ENCODE measurements at places on chromosomes 3 and 15.

GRCh38 chr15:56367156-56367555 is 1.9 kb downstream of the TEX9 start:
- DNase-seq, result no peak

DNA sequence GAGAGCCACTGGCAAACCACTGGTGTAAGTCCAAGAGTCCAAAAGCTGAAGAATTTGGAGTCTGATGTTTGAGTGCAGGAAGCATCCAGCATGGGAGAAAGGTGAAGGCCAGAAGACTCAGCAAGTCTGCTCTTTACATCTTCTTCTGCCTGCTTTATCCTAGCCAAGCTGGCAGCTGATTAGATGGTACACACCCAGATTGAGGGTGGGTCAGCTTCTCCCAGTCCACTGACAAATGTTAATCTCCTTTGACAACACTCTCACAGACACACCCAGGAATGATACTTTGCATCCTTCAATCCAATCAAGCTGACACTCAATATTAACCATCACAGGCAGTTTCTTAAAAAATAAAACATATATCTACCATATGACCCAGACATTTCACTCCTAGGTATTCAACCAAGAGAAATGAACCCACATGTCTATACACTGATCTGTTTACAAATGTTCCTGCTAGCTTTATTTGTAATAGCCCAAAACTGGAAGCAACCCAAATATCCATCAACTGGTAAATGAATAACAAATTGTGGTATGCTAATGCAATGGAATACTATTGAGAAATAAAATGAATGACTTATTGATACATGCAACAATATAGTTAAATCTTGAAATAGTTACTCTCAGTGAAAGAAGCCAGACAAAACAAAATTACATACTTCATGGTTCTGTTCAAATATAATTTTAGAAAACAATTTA is 373.8 kb downstream of the ZNF385D start:
- DNase-seq, result no peak

- no peak for DNase-seq
These were observed 147.5 kb upstream of the PDZRN3 start for GRCh38 chr3:73772076-73772886.

GRCh38 chr15:34722439-34722836 is 32.4 kb downstream of the GJD2 start:
- peak; percentile 56 for DNase-seq

- peak; percentile 62 for DNase-seq
These were observed 105.8 kb downstream of the LSAMP start for GRCh38 chr3:116339441-116340028.

GRCh38 chr3:55676643-55677042 is 189.5 kb upstream of the WNT5A start:
- no peak for DNase-seq

GRCh38 chr3:192795021-192795420 is 67.7 kb upstream of the FGF12 start:
- peak; percentile 4 for DNase-seq

GRCh38 chr15:66387163-66388042 is 691 bp downstream of the MAP2K1 start:
- peak; percentile 77 for DNase-seq

DNA sequence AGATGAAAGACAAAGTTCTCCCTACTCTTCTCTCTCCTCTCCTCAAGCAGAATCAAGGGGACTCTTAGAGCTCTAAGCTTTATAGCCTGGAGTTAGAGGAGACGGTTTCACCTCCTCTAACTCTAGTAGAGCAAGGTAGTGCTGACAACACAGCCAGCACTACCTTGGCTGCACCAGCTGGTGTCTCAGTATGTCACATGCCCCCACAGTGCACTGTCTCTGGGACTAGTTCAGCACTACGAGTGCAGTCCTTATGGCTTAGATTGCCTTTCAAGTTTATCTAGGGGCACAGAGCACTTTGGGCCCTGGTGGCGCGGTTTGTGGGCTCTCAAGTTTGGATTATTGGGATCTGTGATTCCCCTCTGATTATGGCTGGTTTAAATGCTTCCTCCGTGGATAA is 614.1 kb upstream of the NECTIN3 start:
- no peak for DNase-seq

DNA sequence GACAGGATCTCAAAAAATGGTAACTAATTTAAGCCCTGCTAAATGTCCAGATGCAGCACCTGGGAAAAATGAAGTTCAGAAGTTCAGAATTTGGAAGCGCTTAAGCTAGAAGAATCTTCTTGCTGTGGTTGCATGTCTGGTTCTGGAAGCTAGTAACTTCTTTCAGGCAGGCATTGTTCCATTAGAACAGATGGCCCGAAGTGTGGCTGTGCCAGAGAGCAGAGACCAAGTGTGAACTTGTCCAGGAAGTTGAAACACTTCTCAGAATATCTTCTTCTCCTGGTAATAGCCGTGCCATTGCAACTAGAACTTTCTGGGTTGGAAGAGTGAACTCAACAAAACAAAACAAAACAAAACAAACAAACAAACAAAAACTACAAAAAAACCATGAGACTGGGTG is 80.0 kb downstream of the MITF start:
- no peak for DNase-seq

- DNase-seq, result no peak
These were observed 354.7 kb downstream of the ZBTB20 start for GRCh38 chr3:114792159-114792918.

- DNase-seq, result no peak
These were observed 123.7 kb downstream of the RBPMS2 start for GRCh38 chr15:64651601-64652191.

Data from fibroblast of skin of back (primary cell).